ENCODE measurements at places on chromosomes 3 and 15. TPM values are rescaled to one million over a fixed set of nuclear protein-coding genes. Genes with fewer than 3 reads are reported as not detected.

Gene TGM4
- total RNA-seq = not detected

Gene PLD1
- 15.2 TPM for total RNA-seq

Gene TAGLN3
- total RNA-seq = not detected

Gene ZNF502
- total RNA-seq = not detected

Gene HYKK
- total RNA-seq = 3.4 TPM

Gene SLC27A2
- not detected for total RNA-seq

Gene IGSF10
- 1.2 TPM for total RNA-seq

Gene CAND2
- total RNA-seq = 9.6 TPM

Gene TP63
- total RNA-seq = 0.16 TPM

Gene ANKUB1
- not detected for total RNA-seq

Gene LMAN1L
- not detected for total RNA-seq

Gene LMCD1
- total RNA-seq = 136 TPM

Gene GNAT1
- not detected for total RNA-seq

Gene SHF
- 15.7 TPM for total RNA-seq

Gene GCNT3
- 0.76 TPM for total RNA-seq

Gene CCR2
- not detected for total RNA-seq

Gene MYL3
- 1.6 TPM for total RNA-seq

Gene LDHAL6B
- not detected for total RNA-seq

Gene RTP1
- not detected for total RNA-seq

Gene MYLK
- total RNA-seq = 30.7 TPM

Gene PPP1R14D
- total RNA-seq = not detected

Data from osteocyte (in vitro differentiated cells).